ENCODE measurements at places on chromosomes 1 and 21.
A peak's percentile ranks its signal among the peaks of the same experiment; 100 is the strongest.

DNA sequence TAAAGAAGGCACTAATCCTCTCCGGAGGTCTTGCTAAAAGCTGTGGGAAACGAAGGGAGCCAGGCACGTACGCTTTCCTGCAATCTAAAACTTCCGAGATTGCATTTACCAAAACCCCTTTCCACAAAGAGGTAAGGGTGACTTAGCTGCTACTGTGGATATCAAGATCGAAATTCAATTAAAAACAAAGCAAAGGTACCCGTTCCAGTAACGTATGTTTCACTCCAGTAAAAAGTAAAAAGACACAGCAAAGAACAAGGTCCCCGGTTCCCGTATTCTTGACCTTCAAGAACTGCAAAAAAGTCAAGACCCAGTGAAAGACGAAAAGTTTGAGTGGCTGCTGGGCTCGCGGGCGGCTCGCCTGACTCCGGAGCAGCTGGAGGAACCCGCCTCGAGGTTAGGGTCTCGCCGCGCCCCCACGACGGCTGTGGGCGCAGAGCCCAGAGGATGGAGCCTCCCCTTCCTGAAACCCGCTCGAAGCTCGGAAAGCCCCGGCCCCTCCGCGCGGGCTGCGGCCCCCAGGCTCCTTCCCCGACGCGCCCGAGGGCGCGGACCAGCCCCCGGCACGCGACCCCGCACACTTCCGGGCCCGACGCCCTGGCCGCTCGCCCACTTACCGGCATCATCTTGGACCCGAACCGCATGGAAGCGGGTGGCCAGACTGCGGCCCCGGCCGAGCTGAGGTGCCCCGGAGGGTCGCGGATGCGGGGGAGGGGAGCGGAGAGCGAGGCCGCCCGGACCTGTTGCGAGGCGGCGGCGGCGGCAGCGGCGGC, 524 bp downstream of the TP53BP2 start:
- peak; percentile 40 for DNase-seq

DNA sequence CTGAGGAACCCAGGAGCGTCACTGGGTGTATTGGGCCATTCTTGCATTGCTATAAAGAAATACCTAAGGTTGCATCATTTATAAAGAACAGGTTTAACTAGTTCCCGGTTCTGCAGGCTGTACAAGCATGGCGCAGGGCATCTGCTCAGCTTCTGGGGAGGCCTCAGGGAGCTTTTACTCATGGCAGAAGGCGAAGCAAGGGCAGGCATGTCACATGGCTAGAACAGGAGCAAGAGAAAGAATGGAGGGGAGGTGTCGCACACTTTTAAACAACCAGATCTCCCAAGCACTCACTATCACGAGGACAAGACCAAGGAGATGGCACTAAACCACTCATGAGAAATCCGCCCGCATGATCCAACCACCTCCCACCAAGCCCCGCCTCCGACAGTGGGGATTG, 65.2 kb downstream of the PSMG1 start:
- DNase-seq, result no peak

DNA sequence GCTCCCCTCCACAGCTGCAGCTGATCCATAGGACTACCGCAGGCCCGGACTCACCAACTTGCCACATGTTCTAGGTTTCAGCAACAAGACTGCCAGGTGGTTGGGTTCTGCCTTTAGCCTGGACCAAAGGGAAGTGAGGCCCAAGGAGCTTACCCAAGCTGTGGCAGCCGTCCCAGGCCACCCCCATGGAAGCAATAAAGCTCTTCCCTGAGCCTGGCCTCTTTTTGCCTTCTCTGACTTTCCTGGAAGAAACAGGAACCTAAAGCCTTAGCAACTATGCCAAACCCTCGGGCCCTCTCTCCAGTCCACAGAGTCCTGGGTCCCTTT, 2.7 kb upstream of the ARTN start:
- no peak for DNase-seq

- no peak for DNase-seq
Measured at GRCh38 chr1:36512842-36513241, 30.1 kb upstream of the CSF3R start.

DNA sequence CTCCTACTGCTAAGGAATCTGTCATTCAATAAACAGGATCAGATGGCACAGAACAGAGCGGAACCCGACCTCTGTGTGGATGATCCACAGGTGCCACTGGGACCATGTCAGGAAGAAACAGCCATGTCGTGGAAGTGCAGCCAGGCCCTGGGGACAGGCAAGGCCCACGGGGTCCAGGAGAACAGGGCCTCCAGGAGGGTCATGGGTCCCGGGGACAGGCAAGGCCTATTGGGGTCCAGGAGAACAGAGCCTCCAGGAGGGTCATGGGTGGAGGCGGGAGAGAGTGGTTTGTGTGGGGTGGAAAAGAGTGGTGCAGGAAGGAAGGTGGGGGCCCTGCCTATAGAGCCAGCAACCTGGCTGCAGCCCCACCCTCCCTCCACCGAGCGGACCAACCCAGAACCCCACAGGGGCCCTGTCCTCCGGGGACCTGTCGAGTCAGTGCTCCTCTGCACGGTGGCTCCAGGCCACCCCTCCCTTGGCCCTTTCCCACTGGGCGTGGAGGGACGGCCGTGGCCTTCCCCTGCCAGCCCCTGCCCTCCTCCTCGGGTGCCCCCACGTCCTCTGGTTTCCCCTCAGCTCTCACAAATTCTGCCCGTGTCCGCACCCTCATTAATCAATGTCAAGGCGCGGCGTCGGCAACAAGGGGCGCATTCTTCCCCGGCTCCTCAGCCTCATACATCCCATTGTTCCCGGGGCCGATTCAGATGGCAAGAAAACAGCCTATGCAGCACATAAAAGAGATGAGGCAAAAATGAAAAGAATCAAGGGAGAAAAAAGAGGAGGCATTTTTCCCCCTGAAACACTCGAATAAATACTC, 146.4 kb downstream of the PRDM16 start:
- no peak for DNase-seq

- no peak for DNase-seq
Measured at GRCh38 chr1:32104127-32104526, 3.7 kb upstream of the KPNA6 start.

DNA sequence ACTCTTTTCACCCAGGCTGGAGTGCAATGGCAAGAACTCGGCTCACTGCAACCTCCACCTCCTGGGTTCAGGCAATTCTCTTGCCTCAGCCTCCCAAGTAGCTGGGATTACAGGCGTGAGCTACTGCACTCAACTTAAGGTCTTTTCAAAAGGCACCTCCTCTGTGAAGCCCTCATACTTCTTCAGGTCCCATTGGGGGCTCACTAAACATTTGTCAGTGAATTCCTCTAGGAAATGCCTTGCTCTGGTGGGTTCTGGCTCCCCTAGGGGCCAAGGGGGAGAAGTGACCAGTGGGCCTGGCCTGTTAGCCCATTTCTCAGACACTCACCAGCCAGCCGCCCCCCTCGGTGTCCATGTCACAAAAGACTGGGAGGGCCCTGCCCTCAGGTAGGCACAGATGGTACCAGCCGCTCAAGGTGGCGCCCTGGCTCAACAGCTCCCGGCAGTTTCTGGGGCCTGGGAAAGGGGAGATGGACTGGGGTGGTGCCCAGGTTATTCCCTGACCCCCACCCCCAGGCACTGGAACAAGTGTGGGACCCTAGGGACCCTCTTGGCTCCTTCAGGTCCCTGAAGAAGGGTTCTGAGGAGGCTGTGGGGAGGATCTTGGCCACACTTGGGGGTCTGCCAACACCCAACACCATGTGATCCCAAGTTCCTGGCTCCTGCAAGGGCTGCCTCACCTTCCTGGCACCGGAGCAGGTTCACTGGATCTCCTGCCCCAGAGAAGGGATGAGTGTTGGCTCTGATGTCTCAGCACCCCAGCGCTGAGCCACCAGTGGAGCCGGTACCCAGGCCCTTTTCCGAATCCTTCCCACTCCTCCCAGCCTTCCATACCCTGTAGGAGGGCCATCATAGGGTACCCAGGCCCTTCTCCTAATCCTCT, 1.6 kb downstream of the FCN3 start:
- DNase-seq, result no peak

- peak; percentile 58 for DNase-seq
Measured at GRCh38 chr1:186374303-186375151, 526 bp downstream of the TPR start.

DNA sequence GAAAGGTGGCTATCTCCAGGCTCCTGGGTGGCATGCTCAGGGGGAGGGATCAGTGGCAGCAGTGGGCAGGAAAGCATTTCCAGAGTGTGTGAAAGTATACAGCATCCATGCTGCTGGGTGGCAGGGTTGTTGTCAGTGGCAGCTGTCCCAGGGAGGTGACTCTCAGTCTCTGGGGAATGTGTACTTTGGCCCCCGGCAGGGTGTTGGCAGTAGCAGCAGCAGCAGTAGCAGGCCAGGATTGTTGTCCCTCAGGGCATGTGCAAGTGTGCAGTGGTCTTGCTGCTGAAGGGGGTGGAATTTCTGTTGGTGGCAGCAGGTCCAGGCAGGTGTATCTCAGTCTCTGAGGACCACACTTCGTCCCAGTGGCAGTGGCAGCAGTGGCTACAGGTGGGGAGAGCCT, 71.7 kb upstream of the GUCA2B start:
- no peak for DNase-seq

Data from GM13977 (cell line).